Panc1 (cell line): ENCODE measurements at places on chromosomes 16 and 17.

DNA sequence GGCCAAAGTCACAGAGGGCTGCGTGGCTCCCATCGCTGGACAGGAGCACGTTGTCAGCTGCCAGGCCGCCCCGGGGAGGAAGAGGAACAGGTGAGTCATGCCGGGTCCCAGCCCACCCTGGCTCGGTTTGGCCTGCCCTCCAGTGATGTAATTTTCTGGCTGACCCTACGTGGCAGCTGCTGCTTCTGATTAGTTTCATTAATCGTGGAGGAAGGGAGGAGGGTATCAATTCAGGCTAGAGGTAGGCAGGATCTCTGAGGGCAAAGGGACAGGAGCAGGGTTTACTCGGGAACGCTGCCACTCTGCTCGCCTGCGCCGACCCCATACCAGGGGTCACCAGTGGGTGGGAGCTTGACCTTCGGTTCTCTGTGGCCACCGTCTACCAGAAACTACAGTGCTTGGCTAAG, 11.7 kb upstream of the SPATA32 start:
- DNase-seq: no peak

GRCh38 chr17:82345151-82345976, 11.8 kb upstream of the SECTM1 start:
- DNase-seq: no peak

- no peak for DNase-seq
Measured at GRCh38 chr17:6209829-6210228, 139.7 kb downstream of the WSCD1 start.

DNA sequence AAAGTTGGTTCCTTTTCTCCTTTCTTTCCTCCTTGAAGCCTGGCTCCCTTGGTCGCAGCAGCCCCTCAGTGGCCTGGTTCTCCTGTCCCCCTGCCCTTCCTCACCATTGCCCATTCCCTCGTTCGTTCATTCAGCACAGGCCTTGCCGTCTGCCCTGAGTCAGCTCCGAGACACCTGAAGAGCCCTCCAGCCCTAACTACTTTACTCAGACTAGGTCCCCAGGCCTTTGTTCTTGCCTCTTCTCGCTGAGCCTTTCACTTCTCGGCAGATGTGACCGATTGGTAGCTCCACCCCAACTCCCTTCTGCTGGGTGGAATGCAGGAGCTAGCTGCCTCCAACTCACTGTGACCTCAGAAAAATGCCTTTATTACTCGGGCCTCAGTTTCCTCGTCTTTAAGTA, 7.0 kb upstream of the ADAM11 start:
- DNase-seq: no peak

- no peak for DNase-seq
Measured at GRCh38 chr17:82438401-82439193, 12.0 kb downstream of the CYBC1 start.

GRCh38 chr17:6474906-6475305, 30.7 kb downstream of the PIMREG start:
- DNase-seq: no peak

GRCh38 chr16:29972500-29972899, 1.2 kb upstream of the TAOK2 start:
- no peak for DNase-seq

DNA sequence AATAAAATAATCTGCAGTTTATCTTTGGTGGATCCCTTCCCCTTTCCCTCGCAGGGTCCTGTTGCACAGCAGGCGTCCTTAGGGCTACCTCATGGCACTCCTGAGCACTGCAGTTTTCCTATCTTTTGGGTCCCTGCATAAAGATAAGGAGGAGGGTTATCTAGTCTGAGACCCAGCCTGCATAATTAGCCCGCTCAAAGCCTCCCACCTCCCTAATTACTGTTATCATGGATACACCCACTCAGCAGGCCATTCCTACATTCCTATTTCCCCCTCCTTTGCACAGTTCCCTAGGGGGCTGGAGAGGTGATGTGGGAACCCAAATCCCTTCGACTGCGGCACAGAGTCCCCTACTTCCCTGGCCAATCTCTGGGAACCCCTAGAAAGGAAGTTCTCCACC, 5.1 kb upstream of the CLUH start:
- DNase-seq: no peak

DNA sequence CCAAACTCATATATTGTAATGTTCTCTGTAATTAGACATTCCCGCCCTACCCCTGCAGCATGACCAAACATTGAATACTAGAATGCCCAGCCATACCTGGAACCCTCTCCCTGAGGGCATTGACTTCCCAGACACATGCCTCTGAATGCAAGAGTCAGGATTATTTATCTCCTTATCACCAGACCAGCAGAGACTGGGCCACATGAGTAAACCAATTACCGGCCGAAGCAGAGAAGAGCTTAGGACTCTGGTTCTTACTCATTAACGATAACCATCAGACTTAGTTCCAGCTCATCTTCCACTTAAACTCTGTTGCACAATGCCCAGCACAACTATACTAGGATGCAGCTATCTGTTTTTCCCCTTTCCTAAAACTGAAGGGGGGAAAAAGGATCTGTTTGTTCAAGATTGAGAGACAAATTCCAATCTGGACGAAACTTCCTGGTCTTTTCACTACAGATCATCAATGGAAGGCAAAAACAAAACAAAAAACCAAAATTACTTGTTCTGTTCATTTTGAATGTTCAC, 88.2 kb upstream of the CORO6 start:
- no peak for DNase-seq

- DNase-seq: no peak
Measured at GRCh38 chr17:18184143-18185031, 759 bp downstream of the ALKBH5 start.

- DNase-seq: no peak
Measured at GRCh38 chr17:9410301-9410700, 165.3 kb downstream of the STX8 start.

GRCh38 chr17:49990331-49990730, 4.7 kb downstream of the DLX3 start:
- no peak for DNase-seq

DNA sequence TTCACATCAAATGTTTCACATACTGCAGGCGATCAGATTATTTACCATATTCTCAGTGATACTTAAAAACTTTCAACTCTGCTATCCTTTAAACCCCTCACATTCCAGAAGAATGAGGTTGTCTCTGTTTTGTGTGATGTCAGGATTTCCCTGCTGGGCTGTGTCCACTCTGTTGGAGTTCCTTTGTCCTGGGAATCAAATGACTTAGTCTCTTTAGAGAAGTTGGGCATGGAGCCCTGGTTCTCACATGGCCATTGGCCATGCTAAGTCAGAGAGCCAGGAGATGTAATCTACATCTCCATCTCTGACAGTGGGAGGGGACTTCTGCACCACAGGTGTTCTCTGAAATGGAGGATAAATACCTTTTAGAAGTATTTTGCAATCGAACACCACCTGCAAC, 205.1 kb upstream of the MAF start:
- no peak for DNase-seq

GRCh38 chr17:3808701-3809100, 7.7 kb upstream of the ITGAE start:
- no peak for DNase-seq
